ENCODE measurements at places on chromosomes 3 and 15. TPM values are rescaled to one million over a fixed set of nuclear protein-coding genes. Genes with fewer than 3 reads are reported as not detected.
A peak's percentile ranks its signal among the peaks of the same experiment; 100 is the strongest.

DNA sequence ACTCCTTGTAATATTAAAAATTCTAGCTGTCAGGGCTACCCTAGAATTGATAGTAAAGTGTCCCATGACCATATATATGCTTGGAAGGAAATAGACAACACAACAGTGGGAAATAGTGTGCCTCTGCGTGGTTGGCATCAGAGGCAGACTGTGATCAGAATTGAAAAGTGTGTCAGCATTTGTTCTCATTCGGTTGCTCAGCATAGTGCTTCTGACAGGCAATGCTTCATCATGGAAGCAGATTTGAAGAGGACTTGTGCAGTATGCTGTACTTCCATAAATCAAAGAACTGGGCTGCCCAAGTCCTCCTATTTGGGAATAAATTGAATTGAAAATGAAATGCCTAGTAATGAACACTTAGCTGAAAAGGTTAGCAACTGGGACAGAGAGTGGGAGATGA, 435.7 kb downstream of the DIPK2A start:
- no peak overlapping the region for H3K4me3 ChIP-seq
- no peaks in the 10 kb centered on the region for H3K36me3 ChIP-seq
- no peak for DNase-seq
- no peak overlapping the region for H3K27ac ChIP-seq

DNA sequence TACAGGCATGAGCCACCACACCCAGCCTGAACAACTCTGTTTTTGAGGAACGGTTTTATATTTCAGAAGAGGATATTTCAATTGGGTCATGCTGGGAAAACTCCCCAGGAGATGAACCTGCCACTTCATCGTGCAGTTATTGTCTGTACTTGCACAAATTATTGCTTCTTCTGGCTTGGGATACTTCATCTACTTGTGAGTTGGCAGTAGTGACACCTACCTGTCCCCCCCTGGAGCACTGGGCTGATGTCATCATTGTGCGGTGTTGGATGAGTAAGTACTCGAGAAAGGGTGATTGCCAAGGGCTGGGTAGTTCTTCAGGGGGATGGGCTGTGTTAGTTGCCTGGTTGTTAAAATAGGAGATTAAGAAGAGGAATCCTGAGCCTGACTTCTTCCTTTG, 85.1 kb upstream of the SAMMSON start:
- H3K27me3 ChIP-seq: no peaks in the 10 kb centered on the region
- H3K4me3 ChIP-seq: no peak overlapping the region
- DNase-seq: no peak
- no peaks in the 10 kb centered on the region for H3K36me3 ChIP-seq
- H3K4me1 ChIP-seq: no peaks in the 10 kb centered on the region

DNA sequence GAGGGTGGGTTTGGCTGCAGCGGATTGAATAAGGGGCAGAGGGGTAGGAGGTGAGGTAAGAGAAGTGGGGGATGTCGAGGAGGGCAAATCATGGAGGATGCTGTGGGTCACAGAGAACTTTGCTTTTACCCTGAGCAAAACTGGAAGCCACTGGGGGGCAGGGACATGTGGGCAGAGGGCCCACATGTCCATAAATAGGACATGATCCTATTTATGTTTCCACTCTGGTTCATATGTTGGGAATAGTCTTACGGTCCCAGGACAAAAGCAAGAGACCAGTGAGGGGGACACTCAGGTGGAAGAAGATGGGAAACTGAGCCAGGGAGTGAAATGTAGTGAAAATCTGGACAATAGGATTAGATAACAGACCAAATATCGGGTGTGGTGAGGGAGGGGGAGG, 85.5 kb upstream of the MRPS22 start:
- H3K27ac ChIP-seq: no peak overlapping the region
- peaks cover 7% of the 10 kb centered on the region for H3K27me3 ChIP-seq
- DNase-seq: no peak
- no peaks in the 10 kb centered on the region for H3K36me3 ChIP-seq
- H3K4me3 ChIP-seq: no peak overlapping the region

DNA sequence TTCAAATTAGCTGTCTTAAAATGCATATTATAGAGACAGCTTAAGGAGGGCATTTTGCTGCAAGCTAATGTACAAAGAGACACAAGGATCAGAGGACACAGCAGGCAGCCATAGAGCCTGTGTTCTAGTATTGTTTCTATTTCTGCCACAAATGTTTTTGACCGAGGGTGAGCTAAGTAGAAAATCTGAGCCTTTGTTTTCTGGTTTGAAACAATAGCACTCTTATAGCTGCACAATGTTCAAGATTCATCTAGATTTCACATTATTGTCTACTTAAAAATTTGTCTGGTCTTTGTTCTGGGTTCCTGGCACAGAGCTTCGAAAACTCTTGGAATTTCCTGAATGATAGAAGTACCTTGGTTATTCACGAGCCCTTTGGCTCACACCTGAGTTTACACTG, 40.0 kb upstream of the TUSC7 start:
- no peak overlapping the region for H3K4me3 ChIP-seq
- H3K36me3 ChIP-seq: no peaks in the 10 kb centered on the region
- no peak overlapping the region for H3K27ac ChIP-seq
- H3K4me1 ChIP-seq: no peaks in the 10 kb centered on the region

DNA sequence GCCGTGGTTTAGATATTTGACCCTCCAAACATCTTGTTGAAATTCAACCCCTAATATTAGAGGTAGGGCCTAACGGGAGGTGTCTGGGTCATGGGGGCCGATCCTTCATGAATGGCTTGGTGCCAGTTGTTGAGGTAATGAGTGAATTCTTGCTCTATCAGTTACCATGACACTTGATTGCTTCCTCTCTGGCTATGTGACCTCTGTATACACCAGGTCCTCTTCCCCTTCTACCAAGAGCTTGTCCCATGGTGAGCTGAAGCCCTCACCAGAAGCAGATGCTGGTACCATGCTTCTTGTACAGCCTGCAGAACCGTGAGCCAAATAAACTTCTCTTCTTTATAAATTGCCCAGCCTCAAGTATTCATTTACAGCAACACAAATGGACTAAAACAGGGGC, 41.8 kb upstream of the TIPARP start:
- H3K4me3 ChIP-seq: no peak overlapping the region
- H3K4me1 ChIP-seq: no peaks in the 10 kb centered on the region
- no peaks in the 10 kb centered on the region for H3K36me3 ChIP-seq
- no peaks in the 10 kb centered on the region for H3K27me3 ChIP-seq
- H3K27ac ChIP-seq: no peak overlapping the region
- DNase-seq: no peak

- no peak overlapping the region for H3K27ac ChIP-seq
- no peaks in the 10 kb centered on the region for H3K4me1 ChIP-seq
- DNase-seq: no peak
- H3K36me3 ChIP-seq: no peaks in the 10 kb centered on the region
- no peak overlapping the region for H3K4me3 ChIP-seq
Observed at GRCh38 chr3:150302246-150302645, 105.9 kb upstream of the TSC22D2 start.

- H3K27me3 ChIP-seq: peaks cover 13% of the 10 kb centered on the region
- H3K4me3 ChIP-seq: no peak overlapping the region
- H3K36me3 ChIP-seq: no peaks in the 10 kb centered on the region
- no peaks in the 10 kb centered on the region for H3K4me1 ChIP-seq
- DNase-seq: no peak
- no peak overlapping the region for H3K27ac ChIP-seq
Observed at GRCh38 chr3:127730171-127730570, 57.4 kb downstream of the ABTB1 start.

GRCh38 chr15:68650901-68651709, 72.3 kb downstream of the CORO2B start:
- H3K4me1 ChIP-seq: no peaks in the 10 kb centered on the region
- no peak overlapping the region for H3K27ac ChIP-seq
- peak; percentile 60 for DNase-seq
- H3K4me3 ChIP-seq: no peak overlapping the region
- H3K36me3 ChIP-seq: no peaks in the 10 kb centered on the region

The CPLX3 gene
- not detected for total RNA-seq

The C3orf20 gene
- 0.12 TPM for total RNA-seq

The ACP3 gene
- total RNA-seq: not detected

The SPSB4 gene
- total RNA-seq: not detected

The ELL3 gene
- total RNA-seq: 2.4 TPM

The GPR62 gene
- not detected for total RNA-seq

The ATG7 gene
- 33.6 TPM for total RNA-seq

Data from activated CD4-positive, alpha-beta memory T cell treated with anti-CD3 and anti-CD28 coated beads for 36 hours (primary cell).